ENCODE measurements at places on chromosomes 3 and 15.

DNA sequence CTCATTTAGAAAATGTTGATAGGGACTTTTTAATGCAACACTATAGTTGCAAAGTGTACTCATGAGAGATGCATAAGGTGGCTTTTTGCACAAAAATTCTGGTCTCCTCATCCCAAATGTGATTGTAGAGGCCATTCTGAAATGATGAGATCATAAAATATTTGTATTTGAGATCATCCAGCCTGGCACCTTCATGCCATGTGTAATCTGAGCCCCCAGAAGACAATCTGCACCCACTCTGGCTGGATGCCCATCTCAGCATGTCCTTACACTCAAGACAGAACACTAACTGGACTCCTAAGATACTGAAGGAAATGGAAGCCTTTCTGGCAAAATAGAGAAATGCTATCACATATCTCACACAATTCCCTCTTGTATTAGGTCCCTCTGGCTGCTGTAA is 49.2 kb downstream of the SLC7A14 start:
- no peak for DNase-seq

- no peak for DNase-seq
These were observed 58.6 kb downstream of the MME start for GRCh38 chr3:155138677-155139076.

- no peak for DNase-seq
These were observed 87.9 kb downstream of the CHST2 start for GRCh38 chr3:143207338-143207961.

GRCh38 chr3:63429905-63430304 is 151.8 kb downstream of the SYNPR start:
- DNase-seq, result no peak

- DNase-seq, result no peak
These were observed 289.1 kb downstream of the GAP43 start for GRCh38 chr3:115912372-115912771.

- no peak for DNase-seq
These were observed 39.1 kb downstream of the TKT start for GRCh38 chr3:53216723-53217122.

DNA sequence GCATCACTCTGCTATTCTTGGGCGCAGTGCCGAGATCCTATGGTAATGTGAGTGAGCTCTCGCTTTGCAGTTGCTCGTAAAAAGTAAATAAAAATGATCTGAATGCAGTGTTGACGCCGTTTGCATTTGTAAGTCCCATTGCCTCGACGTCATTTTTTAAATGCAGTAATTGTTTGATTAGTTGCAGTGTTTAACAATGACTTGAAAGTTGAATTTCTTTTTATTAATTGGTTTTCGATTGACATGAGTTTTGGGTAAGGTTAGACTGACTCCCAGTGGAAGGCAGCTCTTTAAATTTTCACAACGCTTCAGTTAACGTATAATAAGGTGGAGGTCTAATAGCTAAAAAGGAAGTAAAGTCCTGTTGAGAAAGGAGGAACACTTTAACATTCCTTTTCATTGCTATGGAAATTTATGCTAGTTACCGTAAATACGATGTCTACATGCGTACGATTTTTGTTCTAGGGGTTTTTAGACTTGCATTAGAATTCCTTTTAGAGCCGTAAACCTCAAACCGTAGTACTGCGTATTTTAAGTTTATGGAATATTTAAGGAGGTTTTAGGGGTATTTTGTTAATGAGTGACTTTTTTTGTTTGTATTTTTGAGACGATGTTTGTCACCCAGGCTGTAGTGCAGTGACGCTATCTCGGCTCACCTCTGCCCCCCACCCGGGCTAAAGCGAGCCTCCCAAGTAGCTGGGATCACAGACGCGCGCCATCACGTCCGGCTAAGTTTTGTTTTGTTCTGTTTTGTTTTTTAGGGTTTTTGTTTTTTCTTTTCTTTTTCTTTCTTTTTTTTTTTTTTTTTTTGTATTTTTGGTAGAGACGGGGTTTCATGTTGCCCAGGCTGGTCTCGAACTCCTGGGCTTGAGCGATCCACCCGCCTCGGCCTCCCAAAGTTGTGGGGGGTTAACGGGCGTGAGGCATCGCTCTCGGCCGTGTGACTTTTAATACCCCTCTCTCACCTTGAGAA is 1.4 kb downstream of the MORF4L1 start:
- peak; percentile 65 for DNase-seq

DNA sequence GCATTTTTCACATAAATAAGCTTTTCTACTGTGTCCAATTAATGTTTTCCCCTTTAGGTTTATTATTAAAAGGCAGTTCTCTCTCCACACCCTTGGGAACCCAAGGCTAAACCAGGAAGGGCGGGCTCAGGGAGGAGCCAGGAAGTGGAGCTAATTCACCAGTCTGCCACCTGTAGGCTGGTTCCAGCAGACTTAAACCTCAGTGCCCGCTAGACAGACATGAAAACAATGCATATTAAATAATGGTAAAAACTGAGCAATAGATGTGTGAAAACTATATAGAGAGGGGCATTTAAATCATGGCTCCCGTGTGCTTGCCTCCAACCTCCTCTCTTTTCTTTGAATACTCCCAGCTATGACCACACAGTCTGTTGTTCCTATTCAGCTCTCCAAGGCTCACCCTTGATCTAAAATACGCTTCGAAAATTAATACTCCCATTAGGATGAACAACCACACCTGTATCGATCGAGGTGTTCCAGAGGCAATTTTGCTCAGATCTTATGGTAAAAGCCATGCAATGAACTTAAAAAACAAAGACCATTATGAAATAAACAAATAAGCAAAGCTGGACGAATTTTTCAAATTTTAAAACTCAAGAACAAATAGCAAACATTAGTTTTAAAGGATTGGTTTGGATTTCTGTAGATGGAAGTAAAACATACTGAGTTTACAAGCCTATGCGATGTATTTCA is 253.3 kb downstream of the TJP1 start:
- no peak for DNase-seq

GRCh38 chr15:64775551-64776401 is at the start of gene RBPMS2:
RBPMS2 (minus strand) TSS chr15:64775589; CDS start chr15:64775319, 270 bp downstream.
- DNase-seq, result peak; percentile 7

DNA sequence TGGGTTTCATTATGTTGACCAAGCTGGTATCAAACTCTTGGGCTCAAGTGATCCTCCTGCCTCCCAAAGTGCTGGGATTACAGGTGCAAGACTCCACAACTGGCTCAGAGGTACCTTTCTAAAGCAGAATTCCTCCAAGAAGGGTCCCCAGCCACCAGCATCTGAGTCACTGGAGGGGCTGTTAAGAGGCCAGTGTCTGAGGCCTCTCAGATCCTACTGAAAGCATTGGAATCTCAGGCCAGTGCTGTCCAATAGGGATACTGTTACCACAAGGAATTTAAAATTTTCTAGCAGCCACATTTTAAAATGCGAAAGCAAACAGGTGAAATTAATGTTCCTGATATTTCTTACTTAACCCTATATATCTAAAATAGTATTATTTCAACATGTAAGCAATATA is 1.3 kb downstream of the CAV3 start:
- no peak for DNase-seq

DNA sequence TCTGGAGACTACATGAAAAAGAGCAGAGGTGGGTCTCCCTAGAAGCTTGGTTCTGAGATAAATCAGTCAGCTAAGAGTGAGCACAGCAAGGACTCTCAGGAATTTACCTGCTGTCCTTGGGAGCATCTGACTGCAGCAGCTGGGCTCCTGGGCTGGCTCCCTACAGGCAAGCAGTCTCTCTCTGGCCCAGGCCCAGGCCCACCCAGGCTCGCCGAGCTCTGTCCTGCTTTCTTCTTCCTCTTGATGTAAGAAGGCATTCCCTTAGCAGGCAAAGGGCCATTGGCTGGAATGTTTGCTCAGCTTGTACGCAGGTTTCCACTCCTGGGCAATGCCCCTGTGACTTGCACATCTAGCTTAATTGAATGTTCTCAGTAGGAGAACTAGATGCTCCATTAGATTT is 4.3 kb upstream of the RBP2 start:
- DNase-seq, result no peak

DNA sequence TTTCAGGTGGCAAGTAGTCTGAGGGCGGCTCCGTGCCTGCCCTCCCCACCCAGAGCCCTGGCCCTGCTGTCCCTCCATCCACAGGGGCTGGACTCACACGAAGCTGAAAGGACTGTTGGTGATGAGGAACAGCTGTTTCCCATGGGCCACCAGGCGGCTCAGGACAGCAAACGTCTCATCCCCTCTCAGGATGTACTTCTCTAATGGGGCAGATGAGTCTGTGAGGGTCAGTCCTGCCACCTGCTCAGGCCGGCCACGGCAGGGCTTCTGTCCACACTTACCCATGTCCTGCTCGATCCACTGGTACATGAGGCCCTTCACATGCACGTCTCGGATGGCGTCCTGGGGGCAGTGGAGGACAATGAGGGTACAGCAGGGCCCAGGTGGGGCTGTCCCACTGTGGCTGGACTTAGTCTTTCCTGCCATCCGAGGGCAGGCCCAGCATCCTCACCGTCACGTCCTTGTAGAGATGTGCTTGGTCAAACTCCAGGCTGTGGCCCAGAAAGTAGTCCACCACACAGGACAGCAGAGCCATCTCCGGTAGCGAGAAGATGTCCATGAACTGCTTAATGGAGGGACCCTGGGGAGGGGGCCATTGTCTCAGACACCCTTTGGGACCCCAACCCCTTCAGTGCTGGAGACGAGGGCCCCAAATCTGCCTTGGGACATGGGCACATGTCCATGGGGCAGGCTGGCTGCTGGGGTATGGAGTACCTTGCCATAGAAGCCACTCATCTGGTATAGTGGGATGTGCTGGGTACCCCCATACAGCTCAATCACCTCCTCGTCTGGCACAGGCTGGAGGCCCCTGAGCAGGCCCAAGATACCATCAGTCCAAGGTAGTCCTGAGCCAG is 5.7 kb downstream of the NT5DC2 start:
- DNase-seq, result no peak

- no peak for DNase-seq
These were observed 25.3 kb downstream of the TRANK1 start for GRCh38 chr3:36919439-36920160.

- no peak for DNase-seq
These were observed 3.0 kb downstream of the SMC4 start for GRCh38 chr3:160402221-160403027.
